HCEC 1CT (cell line): ENCODE measurements at places on chromosomes 6 and 20.

GRCh38 chr20:34058831-34059230, 53.2 kb downstream of the EIF2S2 start:
- DNase-seq, result no peak

DNA sequence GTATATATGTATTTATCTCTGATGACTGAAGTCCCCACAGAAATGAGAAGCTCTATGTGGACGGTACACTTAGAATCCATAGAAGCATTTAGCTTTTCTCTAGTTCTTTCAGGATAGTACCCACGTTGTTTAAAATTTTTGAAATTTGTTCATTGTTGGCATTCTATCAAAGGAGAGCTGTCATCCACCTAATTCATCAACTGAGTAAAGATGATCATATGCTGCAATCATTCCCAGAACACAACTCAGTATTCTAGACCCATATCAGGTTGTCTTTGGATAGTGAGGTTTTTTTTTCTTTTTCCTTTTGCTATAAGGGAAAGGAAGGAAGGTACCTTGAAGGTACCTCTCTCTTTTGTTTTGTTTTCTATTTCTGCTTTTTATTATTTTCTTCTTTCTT, 9.3 kb downstream of the SERAC1 start:
- peak; percentile 13 for DNase-seq

DNA sequence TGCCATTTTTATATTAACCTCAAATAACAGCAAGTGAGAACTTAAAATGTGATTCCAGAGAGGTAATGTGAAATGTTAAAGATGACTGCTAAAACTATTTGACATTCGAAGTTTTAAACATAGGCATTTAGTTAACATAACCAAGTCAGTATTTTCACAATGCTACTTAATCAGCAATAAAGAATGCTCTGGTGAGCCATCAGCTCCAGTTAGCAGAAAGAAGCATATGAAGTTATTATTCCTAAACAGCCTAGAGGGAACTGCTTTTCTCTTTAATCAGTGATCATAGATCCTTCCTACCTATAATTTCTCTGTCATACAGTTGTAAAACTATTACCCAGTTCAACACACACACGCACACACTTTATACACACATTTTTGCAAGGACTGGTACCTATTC, 60.1 kb downstream of the MMS22L start:
- DNase-seq, result no peak

DNA sequence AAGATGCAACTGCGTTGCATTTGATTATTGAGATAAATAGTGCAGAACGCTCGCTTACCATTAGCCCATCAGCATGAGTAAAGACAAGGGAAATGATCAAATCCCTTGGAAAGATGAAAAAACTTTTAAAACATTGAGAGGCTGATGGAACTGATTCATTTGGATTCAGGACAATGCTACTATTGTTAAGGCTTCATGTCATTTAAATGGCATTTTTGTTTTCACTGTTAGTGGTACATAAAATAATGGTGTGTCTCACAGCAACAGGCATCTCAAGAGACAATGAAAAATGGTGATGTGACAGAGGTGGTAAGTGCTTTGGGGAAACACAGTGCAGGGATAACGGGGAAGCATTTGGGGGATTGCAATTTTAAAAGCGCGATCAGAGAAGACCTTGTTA, 159.7 kb upstream of the KCNG1 start:
- DNase-seq, result no peak

DNA sequence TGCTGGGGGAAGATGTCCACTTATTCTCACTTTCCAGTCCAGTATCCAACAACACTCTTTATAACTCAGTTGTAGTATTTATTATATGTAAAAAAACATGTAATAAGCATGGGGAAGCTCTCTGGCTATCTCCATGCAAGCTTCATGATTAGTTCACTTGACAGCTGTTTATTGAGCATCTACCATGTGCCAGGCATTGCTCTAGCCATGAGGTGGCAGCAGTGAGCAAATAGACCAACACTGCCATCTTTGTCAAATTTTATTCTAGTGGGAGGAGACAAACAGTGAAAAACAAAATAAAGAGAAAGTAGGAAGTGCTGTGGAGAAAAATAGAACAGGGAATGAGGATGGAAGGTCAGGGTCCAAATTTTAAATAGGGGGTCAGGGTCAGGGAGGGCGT, 131.8 kb downstream of the CFAP61 start:
- no peak for DNase-seq

DNA sequence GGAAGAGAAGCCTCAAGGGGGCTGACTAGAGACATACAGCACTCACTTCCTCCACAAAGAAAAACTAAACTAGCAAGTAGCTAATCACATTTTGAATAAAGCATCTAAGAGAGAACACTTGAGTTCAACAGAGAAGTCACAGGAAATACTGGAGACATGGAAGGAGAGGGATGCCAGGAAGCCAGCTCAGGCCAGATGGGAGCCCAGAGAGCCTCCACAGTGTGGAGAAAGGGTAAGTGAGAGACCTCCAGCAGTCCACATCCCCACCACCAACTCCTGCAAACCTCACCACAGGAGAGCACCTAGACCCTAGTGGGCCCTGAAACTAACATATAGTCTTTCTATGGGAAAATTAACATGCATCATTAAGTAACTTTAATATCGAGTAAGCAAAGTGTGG, 79.2 kb downstream of the EPM2A start:
- peak; percentile 36 for DNase-seq

- DNase-seq, result no peak
Observed at GRCh38 chr6:111976139-111976538, 77.8 kb upstream of the CCN6 start.

DNA sequence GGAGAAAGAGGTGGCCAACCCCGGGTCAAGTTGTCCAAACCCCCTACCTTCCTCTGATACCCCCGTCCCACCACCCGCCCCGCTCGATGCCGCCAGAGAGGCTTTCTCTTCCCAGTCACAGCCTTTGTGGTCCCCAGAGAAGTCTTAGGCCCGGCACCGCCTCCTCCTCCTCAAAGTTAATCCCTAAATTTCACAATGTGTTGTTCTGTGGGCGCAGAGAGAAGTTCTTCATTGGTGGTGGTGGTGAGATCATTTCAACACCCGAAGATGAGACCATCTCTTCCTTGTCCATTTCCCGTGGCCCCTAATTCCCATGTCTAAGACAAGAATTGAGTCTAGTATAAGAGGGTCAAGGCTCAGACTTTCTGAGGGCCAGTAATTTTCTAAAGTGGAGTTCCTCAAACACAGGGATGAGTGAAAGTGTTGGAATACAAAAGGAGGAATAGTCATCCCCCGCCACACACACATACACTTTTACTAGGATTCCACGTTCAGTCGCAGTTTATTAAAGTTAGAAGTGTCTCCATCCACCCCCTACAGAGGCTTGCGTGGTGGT, 10.4 kb downstream of the TRIM31 start:
- DNase-seq, result peak; percentile 70

- DNase-seq, result peak; percentile 66
Observed at GRCh38 chr20:35145141-35145564, 2.0 kb downstream of the EDEM2 start.

- DNase-seq, result no peak
Observed at GRCh38 chr6:134375220-134375580, 57.3 kb upstream of the SGK1 start.

DNA sequence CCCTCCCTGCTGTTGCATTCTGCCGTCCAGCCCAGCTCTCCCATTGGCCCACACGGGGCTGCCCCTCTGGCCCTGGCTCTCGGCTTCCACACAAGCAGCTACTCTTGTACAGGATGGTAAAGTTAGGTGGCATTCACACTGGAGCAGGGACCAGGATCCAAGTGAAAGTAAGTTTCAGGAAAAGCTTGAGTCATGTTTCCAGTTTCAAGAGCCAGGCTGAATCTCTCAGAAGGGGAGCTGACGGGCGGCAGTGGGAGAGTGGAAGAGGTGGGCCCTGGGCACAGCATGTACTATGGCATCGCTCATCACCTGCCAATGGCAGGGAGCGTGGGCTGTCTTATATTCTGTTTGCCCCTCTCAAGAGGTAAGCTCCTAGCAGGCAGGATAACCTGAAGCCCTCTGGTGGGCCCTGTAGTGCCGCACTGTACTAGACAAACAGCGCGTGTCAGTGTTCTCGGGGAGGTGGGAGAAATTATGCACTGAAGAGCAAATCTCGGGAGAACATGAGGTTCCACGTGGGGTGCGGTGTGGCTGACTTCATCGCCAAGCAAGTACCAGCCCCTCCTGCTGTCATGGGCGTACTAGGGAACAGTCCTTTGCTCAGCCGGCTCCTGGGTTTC, 241.5 kb downstream of the NRN1 start:
- DNase-seq, result no peak

GRCh38 chr6:16649241-16649640, 112.0 kb downstream of the ATXN1 start:
- DNase-seq, result no peak

GRCh38 chr6:9192405-9192909, 757.1 kb upstream of the SLC35B3 start:
- DNase-seq, result no peak

GRCh38 chr6:130203370-130203769, 19.4 kb downstream of the SAMD3 start:
- DNase-seq, result no peak

DNA sequence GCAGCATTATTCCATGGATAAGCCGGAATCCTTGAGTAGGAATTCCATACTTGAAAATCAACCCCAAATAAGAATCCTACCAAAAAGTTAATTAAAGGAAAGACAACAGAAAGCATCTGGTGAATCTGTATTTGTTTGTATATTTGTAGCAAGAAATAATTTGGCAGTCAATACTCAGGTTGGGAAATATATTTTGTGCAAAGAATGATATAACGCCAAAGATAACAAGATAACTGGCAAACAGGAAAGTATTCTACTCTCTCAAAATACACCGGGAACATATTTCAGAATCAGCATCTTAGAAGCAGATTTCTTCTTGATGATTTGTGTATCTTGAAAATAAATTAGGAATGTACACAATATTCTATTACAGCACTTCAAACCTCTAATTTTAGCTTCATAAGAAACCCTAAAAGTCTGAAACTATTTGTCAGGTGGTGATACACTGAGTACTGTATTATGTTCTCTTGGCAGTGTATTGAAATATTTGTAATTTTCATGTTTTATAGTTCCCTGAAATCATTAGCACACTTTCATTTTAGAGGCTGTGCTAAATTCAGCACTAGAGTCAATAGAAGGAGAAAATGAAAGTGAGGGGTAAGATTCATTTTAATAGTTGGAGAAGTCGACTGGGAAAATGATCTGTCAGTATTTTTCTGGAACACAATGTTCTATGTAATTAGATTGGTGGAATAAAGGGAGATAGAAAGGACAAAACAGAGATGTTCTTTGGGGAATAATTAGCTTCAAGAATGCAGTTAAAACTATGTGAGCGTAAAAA, 879.7 kb upstream of the GJE1 start:
- DNase-seq, result no peak

DNA sequence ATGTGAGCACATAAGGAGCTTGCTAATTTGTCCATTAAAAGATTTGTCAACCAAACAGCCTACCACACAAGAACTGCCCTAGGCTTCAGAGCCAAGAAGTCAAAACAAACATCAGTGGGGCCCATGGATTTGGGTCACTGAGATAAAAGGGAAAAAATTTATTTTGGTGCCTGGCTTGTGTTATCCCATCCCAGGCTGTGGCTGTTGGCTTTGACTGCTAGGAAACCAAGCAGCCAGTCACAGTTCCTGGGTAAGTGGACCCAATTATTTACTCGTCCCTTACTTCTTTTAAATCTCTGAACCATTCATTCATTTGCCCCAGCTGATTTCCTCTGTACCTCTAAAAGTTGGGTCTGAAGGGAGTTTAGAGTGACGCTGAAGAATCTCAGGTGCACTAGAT, 41.3 kb downstream of the EDN1 start:
- DNase-seq, result no peak

GRCh38 chr6:7640607-7641577, 50.9 kb downstream of the SNRNP48 start:
- peak; percentile 79 for DNase-seq

DNA sequence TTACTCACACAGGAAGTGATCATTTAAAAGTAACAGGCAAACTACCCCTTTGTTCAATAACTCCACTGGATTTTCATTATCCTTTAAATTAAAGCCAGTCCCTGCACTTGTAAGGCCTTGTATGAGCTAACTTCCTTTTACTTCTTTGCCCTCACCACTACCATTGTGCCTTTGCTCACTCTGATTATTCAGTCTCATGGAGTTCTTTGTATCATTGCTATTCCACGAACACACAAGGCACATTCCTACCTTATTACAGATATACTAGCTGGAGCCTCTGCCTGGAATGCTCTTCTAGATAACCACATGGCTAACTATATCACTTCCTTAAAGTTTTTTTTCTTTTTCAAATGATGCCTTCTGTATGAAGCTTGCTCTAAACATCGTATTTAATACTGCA, 748.6 kb upstream of the HS3ST5 start:
- no peak for DNase-seq

DNA sequence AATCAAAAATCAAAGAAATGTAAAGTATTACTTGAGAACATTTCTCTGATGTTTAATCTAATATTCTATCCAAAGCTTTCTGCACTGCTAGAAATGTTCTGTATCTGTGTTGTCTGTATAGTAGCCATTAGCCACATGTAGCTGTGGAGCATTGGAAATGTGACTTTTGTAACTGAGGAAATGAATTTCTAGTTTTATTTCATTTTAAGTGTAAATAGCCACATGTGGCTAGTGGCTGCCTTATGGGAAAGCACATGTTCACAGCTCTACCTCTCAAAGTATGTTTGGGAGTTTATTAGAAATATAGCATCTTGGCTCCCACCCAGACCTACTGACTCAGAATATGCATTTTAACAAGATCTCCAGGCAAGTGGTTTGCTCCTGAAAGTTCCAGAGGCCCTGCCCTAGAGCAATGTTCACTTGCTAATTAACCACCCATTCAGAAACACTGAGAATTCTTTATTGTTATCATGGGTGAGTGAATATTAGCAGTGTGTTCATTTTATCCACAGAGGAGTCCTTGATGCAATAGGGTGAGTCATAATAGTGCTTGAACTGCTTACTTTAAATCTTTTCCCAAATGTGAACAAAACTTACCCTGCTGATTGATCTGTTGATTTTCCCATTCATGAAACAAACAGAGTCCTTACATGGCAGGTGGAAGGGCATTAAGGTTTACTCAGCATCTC, 282.7 kb downstream of the PLCB1 start:
- peak; percentile 73 for DNase-seq

- no peak for DNase-seq
Observed at GRCh38 chr6:78709021-78709420, 158.3 kb upstream of the IRAK1BP1 start.

DNA sequence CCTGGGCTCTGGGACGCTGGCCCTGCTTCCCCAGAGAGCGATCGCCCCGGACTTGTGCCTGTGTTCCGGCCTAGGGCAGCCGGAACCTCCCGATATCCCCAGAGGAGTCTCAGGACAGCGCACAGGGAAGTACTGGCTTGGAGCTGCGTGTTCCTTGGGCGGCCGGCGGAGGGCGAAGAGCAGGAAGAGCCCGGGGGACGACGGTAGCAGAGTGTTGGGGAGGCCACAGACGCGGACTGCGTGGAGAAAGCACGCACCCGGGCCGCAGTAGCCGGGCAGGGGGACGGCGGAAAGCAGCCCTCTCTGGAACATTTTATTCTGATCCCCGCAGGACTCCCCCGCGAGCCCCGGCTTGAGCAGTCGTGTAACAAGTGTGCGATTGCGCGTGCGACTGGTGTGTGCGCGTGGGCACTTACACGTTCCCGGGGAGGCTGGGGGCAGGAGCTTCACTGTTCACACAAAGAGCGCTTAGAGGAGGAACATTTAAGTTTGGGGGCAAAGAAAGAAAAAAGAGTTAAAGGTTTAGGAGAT, 36.1 kb downstream of the NCR2 start:
- DNase-seq, result peak; percentile 9

- DNase-seq, result no peak
Observed at GRCh38 chr6:28771401-28772267, 152.2 kb downstream of the TRIM27 start.

GRCh38 chr6:6512711-6513110, 75.8 kb upstream of the LY86 start:
- no peak for DNase-seq
